ENCODE measurements at places on chromosomes 3 and 15. TPM values are rescaled to one million over a fixed set of nuclear protein-coding genes. Genes with fewer than 3 reads are reported as not detected.

The PPP2R3A gene
- 7.4 TPM for polyA plus RNA-seq

The RUVBL1 gene
- polyA plus RNA-seq: 35.2 TPM

The GPR149 gene
- polyA plus RNA-seq: not detected

The SPRED1 gene
- polyA plus RNA-seq: 28.2 TPM

The WDR73 gene
- polyA plus RNA-seq: 30.8 TPM

The IRAK2 gene
- 2.2 TPM for polyA plus RNA-seq

The TMEM108 gene
- 2.8 TPM for polyA plus RNA-seq

The HTR3E gene
- polyA plus RNA-seq: 0.03 TPM

The PLAAT1 gene
- 0.24 TPM for polyA plus RNA-seq

The BCHE gene
- polyA plus RNA-seq: 59.6 TPM

The TEX55 gene
- not detected for polyA plus RNA-seq

The TUSC7 gene
- not detected for polyA plus RNA-seq

The ALCAM gene
- 41.5 TPM for polyA plus RNA-seq

The ITIH1 gene
- polyA plus RNA-seq: 1.6 TPM

The MEGF11 gene
- polyA plus RNA-seq: 0.66 TPM

The FGF12 gene
- 2.1 TPM for polyA plus RNA-seq

The CPNE4 gene
- polyA plus RNA-seq: 2.9 TPM

The KLHL6 gene
- polyA plus RNA-seq: 2.5 TPM

The LPCAT4 gene
- 56.2 TPM for polyA plus RNA-seq

The XCR1 gene
- polyA plus RNA-seq: 1.2 TPM

The MYZAP gene
- polyA plus RNA-seq: 17.5 TPM

The KCNAB1 gene
- polyA plus RNA-seq: 2.5 TPM

The CPNE9 gene
- 0.73 TPM for polyA plus RNA-seq

The REC114 gene
- 0.15 TPM for polyA plus RNA-seq

The ATP13A4 gene
- polyA plus RNA-seq: 15.6 TPM

The SKOR1 gene
- 0.28 TPM for polyA plus RNA-seq

The PEX11A gene
- 15.0 TPM for polyA plus RNA-seq

The BTD gene
- 27.8 TPM for polyA plus RNA-seq

Data from large intestine (tissue), 12 donors.